ENCODE measurements at places on chromosomes 7 and 10. TPM values are rescaled to one million over a fixed set of nuclear protein-coding genes. Genes with fewer than 3 reads are reported as not detected.
A peak's percentile ranks its signal among the peaks of the same experiment; 100 is the strongest.

- H3K27me3 ChIP-seq, result no peaks in the 10 kb centered on the region
- DNase-seq, result no peak
- no peak overlapping the region for H3K4me3 ChIP-seq
- no peaks in the 10 kb centered on the region for H3K4me1 ChIP-seq
- no peaks in the 10 kb centered on the region for H3K36me3 ChIP-seq
These were observed 17.2 kb upstream of the SLK start for GRCh38 chr10:103949728-103950127.

The CALCR gene
- total RNA-seq, result 0.07 TPM

DNA sequence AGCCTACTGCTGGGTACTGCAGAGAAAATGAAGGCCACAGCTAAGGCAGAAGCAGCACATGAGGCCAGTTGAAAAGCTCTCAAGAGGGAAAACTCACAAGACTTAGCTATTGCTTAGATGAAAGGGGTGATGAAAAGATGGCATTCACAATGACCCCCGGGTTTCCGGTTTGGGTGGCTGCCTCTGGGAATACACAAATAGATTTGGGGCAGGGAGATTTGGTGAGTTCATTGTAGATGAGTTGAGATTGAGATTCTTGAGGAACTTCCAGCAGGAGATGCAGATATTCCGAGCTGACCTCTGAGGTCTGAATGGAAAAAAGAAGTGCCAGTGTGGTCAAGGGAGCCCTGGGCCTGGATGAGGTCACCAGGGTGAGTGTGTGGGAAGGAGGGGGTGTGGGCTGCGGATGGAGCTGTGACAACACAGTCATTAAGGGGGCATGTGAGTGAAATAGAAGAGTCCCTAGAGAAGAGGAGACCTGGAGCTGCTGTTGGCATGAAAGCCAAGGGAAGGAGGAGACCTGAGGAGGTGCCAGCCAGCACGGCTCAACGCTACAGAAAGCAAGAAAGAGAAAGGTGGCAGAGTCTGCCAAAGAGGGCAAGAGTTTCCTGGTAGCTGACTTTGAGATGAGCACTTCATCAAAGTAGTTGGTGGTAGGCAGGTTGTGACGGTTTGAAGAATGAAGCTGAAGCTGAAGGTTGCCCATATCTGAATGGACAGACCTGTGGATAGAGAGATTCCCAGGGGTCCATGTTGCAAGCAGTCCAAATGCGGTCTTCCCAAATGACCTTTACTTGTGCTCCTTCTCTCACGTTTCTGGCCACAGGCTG, 43.7 kb downstream of the HIF1AN start:
- no peak overlapping the region for H3K4me3 ChIP-seq
- H3K27me3 ChIP-seq, result peaks cover 81% of the 10 kb centered on the region
- no peak for DNase-seq
- no peak overlapping the region for H3K27ac ChIP-seq

The LRRN3 gene
- 6.1 TPM for total RNA-seq

DNA sequence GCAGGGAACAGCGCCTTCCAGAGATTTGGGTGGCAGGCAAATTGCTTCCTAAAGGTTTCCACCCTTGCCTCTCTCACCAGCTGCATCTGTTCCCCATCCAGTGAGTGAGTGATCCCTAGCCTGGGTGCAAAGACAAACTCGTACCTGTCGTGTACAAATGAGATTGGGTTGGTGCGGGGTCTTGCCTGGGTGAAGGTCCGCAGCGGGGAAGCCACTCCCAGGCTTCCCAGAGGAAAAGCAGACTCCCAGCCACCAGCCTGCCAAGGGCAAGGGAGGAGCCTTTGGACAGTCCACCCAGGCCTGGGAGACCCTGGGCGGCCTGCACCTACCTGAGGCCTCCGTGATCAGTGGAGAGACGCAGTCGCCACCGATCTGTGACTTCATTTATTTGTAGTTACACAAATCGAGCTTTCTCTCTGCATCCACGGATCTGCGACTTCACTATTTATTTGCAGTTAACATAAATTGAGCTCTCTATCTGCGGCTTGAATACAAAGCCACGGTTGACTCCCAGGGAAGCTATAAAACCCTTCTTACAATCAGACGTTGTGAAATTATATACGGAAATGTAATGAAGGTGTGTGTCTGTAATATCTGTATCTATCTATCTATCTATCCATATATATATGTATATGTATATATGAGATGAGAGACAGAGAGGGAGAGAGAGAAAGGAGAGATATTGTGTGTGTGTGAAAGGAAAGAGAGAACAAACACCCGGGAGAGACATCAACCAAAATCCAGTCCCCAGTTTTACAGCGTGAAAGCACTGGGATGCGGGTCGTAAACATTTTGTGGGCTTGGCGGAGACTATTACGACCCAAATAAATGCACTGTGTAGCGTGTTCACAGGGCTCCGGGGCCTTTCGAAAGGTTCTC, 3.0 kb upstream of the HOXA7 start:
- H3K27me3 ChIP-seq, result peaks cover 97% of the 10 kb centered on the region
- H3K4me3 ChIP-seq, result peak overlapping the region; percentile 77
- peaks cover 22% of the 10 kb centered on the region for H3K4me1 ChIP-seq
- peaks cover 10% of the 10 kb centered on the region for H3K36me3 ChIP-seq

- H3K4me3 ChIP-seq, result peak overlapping the region; percentile 28
- peaks cover 29% of the 10 kb centered on the region for H3K4me1 ChIP-seq
- no peaks in the 10 kb centered on the region for H3K36me3 ChIP-seq
- H3K27me3 ChIP-seq, result peaks cover 27% of the 10 kb centered on the region
These were observed 4.0 kb upstream of the AFAP1L2 start for GRCh38 chr10:114408112-114408967.

- peaks cover 3% of the 10 kb centered on the region for H3K36me3 ChIP-seq
- no peak overlapping the region for H3K4me3 ChIP-seq
- H3K4me1 ChIP-seq, result no peaks in the 10 kb centered on the region
These were observed 100.9 kb downstream of the PDGFA start for GRCh38 chr7:418636-419280.

The EPHA1 gene
- total RNA-seq, result not detected

The CYP17A1 gene
- not detected for total RNA-seq

- no peak overlapping the region for H3K4me3 ChIP-seq
- no peak for DNase-seq
- H3K27me3 ChIP-seq, result no peaks in the 10 kb centered on the region
These were observed 48.5 kb upstream of the TMEM106B start for GRCh38 chr7:12162415-12163113.

- peaks cover 5% of the 10 kb centered on the region for H3K4me1 ChIP-seq
- peaks cover 3% of the 10 kb centered on the region for H3K27me3 ChIP-seq
- H3K27ac ChIP-seq, result no peak overlapping the region
- H3K36me3 ChIP-seq, result no peaks in the 10 kb centered on the region
- no peak for DNase-seq
- no peak overlapping the region for H3K4me3 ChIP-seq
These were observed 333.2 kb upstream of the MGMT start for GRCh38 chr10:129133856-129134255.

- DNase-seq, result no peak
- H3K4me3 ChIP-seq, result no peak overlapping the region
- H3K27ac ChIP-seq, result no peak overlapping the region
These were observed 8.0 kb upstream of the HIBADH start for GRCh38 chr7:27670676-27671075.

The MYOZ1 gene
- total RNA-seq, result 0.16 TPM

The COL28A1 gene
- total RNA-seq, result 0.28 TPM

- H3K4me3 ChIP-seq, result no peak overlapping the region
- no peak overlapping the region for H3K27ac ChIP-seq
- H3K36me3 ChIP-seq, result no peaks in the 10 kb centered on the region
- peaks cover 7% of the 10 kb centered on the region for H3K4me1 ChIP-seq
These were observed 250.8 kb upstream of the MBL2 start for GRCh38 chr10:53023411-53023810.

The GIMAP4 gene
- not detected for total RNA-seq

The SAP25 gene
- 3.4 TPM for total RNA-seq

GRCh38 chr10:71070741-71071140, 141.6 kb upstream of the UNC5B start:
- H3K27ac ChIP-seq, result no peak overlapping the region
- H3K27me3 ChIP-seq, result no peaks in the 10 kb centered on the region
- no peak for DNase-seq
- H3K4me1 ChIP-seq, result no peaks in the 10 kb centered on the region
- H3K4me3 ChIP-seq, result no peak overlapping the region

DNA sequence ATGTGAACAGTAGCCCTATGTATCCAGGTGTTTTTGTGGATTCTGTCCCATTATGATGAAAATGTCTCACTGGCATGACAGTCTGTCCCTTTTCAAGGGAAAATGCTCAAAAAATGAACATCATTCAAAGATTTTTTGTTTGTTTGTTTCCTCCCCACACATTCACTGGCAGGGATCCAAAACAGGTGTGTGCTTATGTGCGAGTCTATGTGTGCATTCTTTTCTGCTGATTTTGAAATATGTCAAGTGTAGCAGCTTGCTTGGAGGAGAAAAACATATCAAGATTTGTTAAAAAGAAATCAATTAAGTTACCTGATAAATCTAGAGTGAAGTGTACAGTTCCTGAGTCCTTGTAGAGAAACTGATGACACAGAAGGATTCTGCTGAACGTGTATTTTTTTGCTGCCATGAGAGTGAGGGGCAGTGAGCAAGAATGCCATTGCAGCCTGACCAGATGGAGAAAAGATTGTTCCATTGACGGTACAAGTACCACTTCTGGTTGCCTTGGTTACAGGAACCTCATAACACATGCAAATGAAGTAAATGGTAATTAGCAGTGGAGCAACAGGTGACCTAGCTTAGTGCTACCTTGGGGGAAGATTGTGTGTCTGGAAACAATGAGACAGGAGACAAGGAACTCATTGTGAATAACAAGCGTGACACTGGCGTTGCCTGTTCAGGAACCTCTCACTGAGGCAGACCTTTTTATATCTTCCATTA, 277.4 kb upstream of the PHYHIPL start:
- H3K4me1 ChIP-seq, result no peaks in the 10 kb centered on the region
- no peak overlapping the region for H3K27ac ChIP-seq
- peaks cover 7% of the 10 kb centered on the region for H3K36me3 ChIP-seq

DNA sequence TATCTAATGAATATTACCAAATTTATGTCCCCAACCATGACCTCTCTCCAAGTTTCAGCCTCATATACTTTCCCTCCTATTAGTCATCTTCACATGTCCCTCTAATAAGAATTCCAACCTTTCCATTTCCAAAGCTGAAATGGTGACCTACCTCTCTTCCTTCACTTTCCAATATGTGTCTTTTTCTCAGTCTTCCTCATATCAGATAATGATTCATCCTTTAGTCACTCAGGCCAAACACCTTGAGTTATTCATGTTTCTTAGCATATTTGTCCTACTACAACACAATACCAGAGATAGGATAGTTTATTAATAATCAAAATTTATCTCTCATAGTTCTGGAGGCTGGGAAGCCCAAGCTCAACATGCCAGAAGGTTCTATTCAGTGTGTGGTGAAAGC, 318.5 kb upstream of the ZWINT start:
- H3K36me3 ChIP-seq, result no peaks in the 10 kb centered on the region
- no peaks in the 10 kb centered on the region for H3K27me3 ChIP-seq
- no peaks in the 10 kb centered on the region for H3K4me1 ChIP-seq
- no peak overlapping the region for H3K27ac ChIP-seq
- DNase-seq, result no peak

DNA sequence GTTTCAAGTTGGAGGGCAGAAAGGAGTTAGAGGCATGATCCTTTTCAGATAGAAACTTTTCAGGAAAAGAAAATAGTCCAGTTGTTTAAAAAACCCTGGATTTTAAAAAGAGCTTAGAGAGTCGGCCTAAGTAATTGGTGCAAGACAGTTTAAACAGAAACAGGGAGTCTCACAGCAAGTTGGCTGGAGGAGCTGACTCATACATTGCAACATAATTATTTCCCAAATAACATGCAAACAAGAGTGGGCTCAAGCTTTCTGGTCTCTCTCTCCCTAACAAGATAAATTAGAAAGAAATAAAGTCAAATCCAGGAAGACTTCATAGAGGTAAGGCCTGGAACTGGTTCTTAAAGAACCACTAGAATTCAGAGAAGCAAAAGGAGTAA, 100.3 kb upstream of the AGBL3 start:
- peaks cover 4% of the 10 kb centered on the region for H3K4me1 ChIP-seq

- no peak for DNase-seq
- no peak overlapping the region for H3K27ac ChIP-seq
- no peaks in the 10 kb centered on the region for H3K4me1 ChIP-seq
- no peaks in the 10 kb centered on the region for H3K27me3 ChIP-seq
These were observed 968 bp upstream of the INMT start for GRCh38 chr7:30750683-30751650.

The USP6NL gene
- total RNA-seq, result 38.2 TPM

GRCh38 chr7:1928645-1929348, 258.7 kb downstream of the ELFN1 start:
- no peaks in the 10 kb centered on the region for H3K27me3 ChIP-seq
- no peak for DNase-seq
- H3K27ac ChIP-seq, result no peak overlapping the region
- H3K4me1 ChIP-seq, result peaks cover 7% of the 10 kb centered on the region

The NUDT13 gene
- 4.6 TPM for total RNA-seq

The SPDYE11 gene
- not detected for total RNA-seq

- no peak overlapping the region for H3K27ac ChIP-seq
- no peaks in the 10 kb centered on the region for H3K4me1 ChIP-seq
- DNase-seq, result no peak
- H3K4me3 ChIP-seq, result no peak overlapping the region
- no peaks in the 10 kb centered on the region for H3K27me3 ChIP-seq
- H3K36me3 ChIP-seq, result no peaks in the 10 kb centered on the region
These were observed 114.7 kb upstream of the ADCY1 start for GRCh38 chr7:45459476-45459875.
